WERI-Rb-1 (cell line): ENCODE measurements at places on chromosomes 3 and 15.

- no peak for DNase-seq
Observed at GRCh38 chr3:132723024-132723950, 1.1 kb upstream of the NPHP3 start.

DNA sequence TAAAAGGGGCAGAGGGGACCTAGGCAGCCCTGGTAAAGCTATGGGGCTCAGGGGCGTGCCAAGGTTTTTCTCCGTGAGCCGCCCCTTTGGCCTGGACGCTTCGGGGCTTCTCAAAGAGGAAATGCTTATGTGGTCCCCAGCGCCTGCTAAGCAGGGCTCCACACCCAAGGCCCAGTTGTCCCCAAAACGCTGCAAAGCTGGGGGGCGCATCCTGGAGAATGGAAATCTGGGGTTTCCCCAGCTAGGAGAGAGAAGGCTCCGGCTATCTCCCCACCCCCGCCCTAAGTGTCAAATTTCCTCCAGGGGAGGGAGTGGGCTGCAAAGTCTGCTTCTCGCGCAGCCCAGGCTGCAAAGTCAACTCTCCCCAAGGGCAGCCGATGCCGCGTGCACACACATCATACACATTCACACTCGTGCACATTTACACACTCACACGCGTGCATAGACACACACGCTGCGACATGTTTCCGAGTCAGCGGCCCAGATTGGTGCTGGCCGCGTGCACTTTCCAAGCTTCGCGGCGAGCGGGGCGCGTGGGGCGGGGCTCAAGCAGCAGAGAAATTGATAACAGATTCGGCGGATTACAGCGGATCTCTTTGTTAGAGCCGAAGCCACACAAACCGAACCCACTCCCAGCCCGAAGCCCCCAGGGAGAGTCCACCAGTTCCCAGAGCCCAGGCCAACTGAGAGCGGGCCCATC lies 4.5 kb downstream of the WNT5A start:
- DNase-seq: peak; percentile 19

- no peak for DNase-seq
Observed at GRCh38 chr3:31876331-31876730, 104.7 kb downstream of the OSBPL10 start.

DNA sequence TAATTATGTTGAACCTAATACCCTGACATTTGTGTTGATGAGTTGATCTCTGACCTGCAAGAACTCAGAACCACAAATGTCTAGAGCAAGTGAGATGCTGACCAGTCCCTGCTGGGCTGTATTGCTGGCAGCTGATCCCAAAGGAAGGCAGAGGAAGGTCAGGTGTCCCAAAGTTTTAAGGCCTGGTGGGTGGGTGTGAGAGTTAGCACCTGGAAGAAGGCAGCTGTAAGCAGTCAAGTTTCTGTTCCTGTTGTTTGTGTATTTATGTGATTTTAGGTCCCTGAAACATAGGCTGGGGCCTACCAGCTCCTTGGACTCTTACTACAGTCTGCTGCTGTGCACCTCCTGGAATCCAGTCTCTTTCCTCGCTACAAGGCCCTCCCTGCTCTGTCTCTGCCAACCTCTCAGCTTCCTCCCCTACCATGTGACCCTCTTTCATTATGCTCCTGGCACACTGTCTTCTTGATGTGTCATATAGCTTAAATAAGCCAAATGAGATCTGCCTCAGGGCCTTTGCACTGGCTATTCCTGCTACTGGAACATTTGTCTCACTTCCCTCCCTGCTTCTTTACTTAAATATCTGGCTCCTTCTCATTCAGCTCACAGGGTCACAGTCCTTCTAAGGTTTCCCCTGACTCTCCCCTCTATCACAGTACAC lies 31.0 kb upstream of the ATOSA start:
- DNase-seq: no peak

- DNase-seq: no peak
Observed at GRCh38 chr3:156615592-156616173, 58.7 kb upstream of the TIPARP start.
